Hematopoietic multipotent progenitor cell treated with erythropoietin and hydrocortisone succinate and interleukin-3 and kit ligand, for 4 days (in vitro differentiated cells): ENCODE measurements at places on chromosomes 7 and 10.

DNA sequence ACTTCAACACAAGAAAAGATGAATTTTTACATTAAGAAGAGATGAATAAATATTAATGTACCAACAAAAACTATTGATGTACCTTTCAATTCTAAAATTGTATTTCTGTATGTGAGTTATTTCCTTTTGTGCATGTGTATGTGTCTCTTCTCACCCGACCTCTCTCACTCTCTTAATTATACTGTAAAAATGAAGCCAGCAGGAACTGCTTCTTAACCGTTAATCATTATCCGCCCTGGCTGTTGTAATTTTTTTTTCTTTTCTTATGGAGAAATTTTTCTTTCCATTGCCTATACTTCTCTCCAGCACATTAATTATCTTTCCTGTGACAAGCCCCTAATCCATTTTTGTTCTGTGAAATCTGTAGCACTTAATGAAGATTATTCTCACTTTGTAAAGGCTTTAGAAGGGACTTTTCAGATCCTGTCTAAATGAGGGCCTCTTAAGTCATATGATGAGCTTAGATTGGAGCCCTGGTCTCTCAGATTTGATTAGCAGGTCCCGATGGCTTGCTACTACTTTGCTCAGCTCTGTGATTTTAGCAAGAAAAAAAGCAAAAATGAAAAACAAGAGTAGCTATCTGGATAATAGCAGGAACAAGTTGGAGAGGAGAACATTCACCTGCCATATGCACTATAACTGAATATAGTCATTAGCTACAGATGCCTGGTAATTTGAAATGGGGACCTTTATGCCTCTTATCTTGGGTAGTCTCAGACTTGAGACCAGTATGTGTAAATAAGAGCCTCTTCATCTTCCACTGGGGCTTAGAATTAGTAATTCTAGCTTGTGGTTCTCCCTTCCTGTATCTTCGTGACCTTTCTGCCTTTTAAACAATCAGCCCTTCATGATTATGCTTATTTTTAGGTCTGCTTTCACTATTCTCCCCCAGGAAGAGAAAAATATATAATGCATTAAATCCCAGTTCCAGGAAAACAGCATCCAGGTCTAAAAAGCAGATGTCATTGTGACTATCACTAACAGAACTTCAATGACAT, 80.0 kb upstream of the COL1A2 start:
- no peak for DNase-seq

- DNase-seq, result no peak
Observed at GRCh38 chr7:18361756-18362155, 133.8 kb upstream of the HDAC9 start.

GRCh38 chr10:91824076-91824475, 25.9 kb downstream of the TNKS2 start:
- DNase-seq, result no peak

GRCh38 chr10:82661701-82662100, 786.7 kb downstream of the NRG3 start:
- no peak for DNase-seq

DNA sequence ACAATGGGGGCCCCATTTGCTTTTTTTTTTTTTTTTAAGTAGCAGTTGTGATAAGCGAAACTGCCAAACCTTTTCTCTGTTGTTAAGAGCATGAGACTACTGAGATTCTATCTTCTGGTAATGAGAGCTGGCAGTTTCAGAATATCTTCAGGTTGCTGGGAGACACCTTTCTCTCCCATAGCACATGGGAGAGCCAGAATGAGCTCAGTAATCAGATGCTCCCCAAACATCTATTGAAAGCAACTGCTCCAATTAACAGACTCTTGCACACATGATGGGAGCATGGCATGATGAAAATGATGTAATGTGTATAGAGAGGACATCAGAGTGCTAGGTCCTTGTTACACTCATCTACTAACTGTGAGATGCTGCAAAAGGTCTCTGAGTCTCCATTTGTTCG, 18.8 kb downstream of the MYO3A start:
- no peak for DNase-seq

DNA sequence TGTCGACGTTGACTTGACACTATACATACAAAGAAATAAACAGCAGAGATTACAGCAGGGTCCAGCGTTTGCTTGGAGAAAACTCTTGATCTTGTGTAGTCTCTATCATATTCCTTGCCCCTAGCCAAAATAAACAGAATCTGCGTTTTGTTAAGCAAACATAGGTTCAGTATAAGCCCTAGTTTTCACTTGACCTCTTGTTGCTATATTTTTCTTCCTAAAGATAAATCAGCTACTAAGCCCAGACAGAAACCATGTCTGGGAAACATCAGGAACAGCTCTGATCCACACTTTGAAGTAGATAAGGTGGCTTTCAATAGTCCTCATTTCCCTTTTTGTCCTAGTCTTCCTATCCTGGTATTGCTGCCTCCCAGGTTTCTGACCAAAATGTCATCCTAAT, 328.2 kb upstream of the MAGI2 start:
- no peak for DNase-seq

DNA sequence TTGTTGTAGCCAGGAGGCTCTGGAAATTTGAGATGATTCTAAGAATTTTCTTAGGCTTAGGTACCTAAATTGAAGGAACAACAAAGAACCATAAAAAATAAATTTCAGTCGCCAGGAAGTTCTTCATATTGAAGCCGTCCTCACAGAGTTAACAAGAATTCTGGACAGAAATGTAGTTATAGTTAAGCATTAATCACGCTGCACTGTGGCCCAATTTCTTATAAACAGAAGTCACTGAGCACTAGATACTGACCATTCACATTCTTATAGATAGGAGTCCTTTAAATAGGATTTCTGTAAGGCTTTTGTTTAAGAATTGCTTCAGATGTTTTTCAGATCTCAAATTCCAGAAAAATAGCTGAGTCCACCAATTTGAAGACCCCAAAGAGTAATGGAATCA, 256.2 kb upstream of the PITRM1 start:
- DNase-seq, result no peak

- no peak for DNase-seq
Observed at GRCh38 chr10:5314840-5315239, 49.9 kb upstream of the UCN3 start.
